ENCODE measurements at places on chromosomes 5 and 9.
A peak's percentile ranks its signal among the peaks of the same experiment; 100 is the strongest.

DNA sequence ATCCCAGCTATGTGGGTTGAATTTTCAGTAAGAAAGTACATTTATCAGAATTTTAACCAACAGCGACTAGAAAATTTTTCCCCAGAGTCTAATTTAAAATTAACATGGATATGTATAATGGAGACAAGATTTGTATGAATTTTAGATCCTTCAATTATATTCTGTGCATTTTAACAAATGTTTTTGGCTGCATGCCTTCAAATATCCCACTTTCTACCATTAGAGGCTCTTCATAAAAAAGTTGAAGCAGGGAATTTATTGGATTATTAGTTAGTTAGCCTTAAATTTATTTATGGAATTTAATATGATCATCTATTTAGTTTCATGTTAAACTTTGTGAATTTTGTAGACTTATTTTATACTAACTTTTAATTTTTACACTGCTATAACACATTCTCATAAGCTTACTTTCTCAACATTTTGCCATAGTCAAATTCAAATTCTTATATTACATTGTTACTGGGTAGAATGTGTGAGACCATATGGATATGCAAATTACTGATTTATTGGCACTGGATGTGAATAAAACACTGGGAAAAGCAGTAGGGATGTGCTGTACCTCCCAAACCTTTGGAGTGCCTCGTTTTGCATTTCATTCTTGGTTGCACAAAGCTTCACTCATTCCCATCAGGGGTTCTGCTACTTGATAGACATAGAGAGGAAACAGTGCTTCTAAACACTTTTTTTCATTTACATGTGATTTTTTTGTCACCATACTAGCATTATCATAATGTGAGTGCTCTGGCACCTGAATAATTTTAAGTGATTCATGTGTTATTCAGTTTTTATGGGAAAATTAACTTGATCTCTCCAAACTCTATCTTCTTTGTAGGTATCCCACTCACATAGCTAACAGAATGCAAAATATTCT lies 491.8 kb upstream of the COX7C start:
- no peak for DNase-seq

- DNase-seq = no peak
Measured at GRCh38 chr9:38036359-38037084, 32.5 kb downstream of the SHB start.

GRCh38 chr9:68704814-68705530 lies at the start of gene PIP5K1B:
TSS of gene PIP5K1B (plus strand) at chr9:68705240. CDS start at chr9:68822615, 117,375 bp downstream.
- DNase-seq = no peak

DNA sequence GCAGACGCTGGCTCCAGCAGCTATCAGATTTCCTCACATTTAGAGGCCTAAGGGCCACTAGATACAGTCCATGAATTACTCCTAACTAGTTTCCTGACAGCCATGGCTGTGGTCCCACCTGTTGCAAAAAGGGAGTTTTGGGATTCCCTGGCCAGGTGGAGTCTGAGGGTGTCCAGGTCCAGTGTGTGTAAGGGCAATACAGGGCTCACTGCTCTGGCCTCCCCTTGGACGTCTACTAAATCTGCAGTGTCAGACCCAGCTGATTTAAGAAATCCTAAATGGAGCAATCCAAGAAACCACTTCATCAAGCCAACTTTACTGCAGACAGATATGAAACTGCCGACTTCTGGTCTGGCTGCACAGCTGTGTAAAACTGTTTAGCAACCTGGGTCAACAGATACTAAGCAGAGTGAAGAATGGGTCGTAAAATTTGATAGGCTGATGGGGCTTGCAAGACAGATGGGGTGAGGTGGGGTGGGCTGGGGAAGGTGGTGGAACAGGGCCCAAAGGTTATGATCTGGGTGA lies 116.4 kb downstream of the GADD45G start:
- no peak for DNase-seq

- DNase-seq = no peak
Measured at GRCh38 chr5:78638423-78638822, 10.1 kb downstream of the LHFPL2 start.

DNA sequence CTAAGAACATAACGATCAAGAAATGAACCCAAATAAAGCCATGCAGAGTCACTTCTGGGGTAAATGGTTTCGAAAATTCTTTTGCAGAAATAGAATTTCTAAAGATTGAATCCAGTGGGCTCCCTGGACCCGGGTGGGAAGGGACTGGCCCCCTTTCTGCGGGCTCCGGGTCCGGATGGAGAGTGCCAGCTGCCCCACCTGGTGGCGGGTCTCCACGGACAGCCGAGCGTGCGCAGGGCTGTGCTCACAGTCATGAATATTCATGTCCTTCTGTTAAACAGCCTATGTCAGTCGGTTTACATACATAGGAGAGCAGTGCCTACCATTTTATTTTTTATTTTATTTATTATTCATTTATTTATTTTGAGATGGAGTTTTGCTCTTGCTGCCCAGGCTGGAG lies 4.7 kb upstream of the PPP1R26 start:
- no peak for DNase-seq

DNA sequence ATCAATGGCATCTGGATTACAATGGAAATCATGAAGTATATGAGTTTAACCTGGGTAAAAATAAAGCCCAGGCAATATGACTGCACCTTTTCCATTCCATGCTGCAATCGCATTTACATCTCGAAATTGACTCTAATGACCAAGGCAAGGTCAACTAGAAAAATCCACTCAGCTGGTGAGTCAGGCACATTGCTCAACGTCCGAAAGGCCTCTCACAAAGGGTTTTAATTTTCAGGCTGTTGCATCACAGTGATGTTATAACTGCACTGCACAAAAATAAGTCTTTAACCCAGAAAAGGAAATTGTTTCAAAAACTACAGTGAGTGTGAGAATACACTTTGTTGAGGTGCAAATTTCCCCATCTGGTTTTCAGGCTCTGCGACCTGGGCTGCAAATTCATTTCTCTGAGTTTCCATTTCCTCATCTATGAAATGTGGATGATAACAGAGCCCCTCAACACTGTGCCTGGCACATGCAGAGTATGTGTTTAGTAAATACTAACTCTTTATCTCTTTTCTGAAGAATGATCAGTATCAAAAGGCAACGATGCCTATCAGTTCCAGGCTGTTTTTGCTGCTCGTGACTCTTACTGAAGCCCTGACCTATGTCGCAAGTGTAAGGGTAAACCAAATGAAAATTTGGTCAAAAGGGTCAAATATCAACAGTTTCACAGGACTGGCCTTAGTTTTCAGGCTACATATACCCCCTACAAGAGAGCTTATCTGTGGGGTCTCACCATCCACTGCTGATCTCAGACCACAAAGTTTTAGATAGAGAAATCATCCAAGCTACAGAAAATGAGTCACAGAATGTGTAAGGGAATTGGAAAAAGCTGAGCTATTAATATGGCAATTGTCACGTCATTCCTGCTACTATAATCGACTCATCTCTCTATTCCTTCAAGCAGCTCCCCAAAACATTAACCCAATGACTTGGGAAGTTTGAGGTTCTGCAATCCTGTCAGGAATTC lies 4.1 kb downstream of the NFIL3 start:
- DNase-seq = no peak

- DNase-seq = no peak
Measured at GRCh38 chr9:137417161-137418021, 5.6 kb downstream of the EXD3 start.

- no peak for DNase-seq
Measured at GRCh38 chr9:130543368-130543767, 36.0 kb upstream of the FUBP3 start.

DNA sequence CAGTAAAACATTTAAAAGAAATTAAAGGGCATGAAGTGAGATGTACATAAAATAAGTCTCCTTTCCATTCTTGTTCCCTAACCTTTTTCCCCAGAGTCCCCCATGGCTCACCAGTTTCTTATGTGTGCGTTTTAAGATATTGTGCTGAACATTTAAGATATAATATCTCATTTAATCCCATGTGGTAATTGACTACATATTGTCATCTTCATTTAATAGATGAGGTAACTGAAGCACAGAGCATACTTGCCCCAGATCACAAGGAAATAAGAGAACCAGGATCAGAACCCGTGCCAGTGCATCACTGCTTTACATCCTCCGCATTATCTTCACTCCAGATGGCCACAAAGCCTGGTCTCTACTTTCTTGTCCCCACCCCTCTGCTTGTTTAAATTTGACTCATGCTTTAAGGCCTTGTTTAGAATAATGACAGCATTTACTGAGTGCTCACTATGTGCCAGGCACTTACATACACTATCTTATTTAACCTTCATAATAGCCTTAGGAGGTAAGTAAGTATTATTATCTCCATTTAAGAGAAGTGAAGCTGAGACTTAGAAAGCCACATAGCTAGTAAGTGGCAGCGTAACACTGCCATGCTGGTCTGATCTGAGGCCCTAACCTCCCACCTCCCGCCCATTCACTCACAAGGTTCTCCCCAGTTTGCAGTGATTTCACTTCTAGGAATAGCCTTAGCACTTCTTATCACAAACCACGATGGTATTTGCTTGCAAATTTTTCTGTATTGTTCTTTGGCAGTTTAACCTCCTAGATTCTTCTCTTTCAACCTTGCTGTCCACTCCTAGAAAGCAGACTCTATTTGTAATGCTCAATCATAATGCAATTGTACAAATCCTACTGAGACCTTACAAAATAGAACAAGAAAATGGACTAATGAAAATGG lies 78.4 kb upstream of the IL6ST start:
- no peak for DNase-seq

DNA sequence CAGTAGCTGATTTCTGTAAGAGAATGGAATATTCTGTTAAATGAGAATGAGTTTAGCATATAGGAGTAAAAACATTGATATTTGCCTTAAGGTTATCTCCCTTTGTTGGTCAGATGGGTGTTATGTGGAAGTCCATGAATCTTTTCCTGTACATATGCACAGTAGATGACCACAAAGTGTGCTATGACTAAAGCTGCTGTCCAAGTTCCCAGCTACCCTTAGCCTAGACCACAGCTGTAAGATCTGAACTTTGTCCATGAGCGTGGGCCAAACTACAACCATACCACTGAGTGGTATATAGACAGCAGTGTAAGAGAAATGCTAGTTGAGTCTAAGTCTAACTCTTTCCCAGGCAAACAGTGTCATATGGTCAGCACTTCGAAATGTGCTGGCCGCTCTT lies 48.8 kb downstream of the CD180 start:
- DNase-seq = no peak

GRCh38 chr5:1292846-1293415 lies 1.9 kb downstream of the TERT start:
- no peak for DNase-seq

DNA sequence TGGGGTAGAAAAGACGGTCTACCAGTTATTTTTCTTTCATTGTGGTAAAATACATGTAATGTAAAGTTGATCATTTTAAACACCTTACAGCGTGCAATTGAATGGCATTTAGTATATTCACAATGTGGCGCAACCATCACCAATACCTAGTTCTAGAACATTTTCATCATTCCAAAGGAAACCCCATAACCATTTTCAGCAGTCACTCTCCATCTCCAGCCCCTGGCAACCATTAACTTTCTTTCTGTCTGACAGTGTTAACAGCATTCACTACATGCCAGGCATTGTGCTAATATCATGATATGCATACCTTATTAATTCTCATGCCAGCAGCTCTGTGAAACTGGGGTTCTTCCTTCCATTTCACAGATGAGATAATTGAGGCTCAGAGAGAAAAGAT lies 32.0 kb downstream of the PTGS1 start:
- no peak for DNase-seq

- DNase-seq = no peak
Measured at GRCh38 chr5:179371681-179372680, 26.7 kb upstream of the ADAMTS2 start.

- no peak for DNase-seq
Measured at GRCh38 chr5:35442885-35443639, 174.6 kb upstream of the SPEF2 start.

- no peak for DNase-seq
Measured at GRCh38 chr9:20358207-20358606, 264.1 kb downstream of the MLLT3 start.

DNA sequence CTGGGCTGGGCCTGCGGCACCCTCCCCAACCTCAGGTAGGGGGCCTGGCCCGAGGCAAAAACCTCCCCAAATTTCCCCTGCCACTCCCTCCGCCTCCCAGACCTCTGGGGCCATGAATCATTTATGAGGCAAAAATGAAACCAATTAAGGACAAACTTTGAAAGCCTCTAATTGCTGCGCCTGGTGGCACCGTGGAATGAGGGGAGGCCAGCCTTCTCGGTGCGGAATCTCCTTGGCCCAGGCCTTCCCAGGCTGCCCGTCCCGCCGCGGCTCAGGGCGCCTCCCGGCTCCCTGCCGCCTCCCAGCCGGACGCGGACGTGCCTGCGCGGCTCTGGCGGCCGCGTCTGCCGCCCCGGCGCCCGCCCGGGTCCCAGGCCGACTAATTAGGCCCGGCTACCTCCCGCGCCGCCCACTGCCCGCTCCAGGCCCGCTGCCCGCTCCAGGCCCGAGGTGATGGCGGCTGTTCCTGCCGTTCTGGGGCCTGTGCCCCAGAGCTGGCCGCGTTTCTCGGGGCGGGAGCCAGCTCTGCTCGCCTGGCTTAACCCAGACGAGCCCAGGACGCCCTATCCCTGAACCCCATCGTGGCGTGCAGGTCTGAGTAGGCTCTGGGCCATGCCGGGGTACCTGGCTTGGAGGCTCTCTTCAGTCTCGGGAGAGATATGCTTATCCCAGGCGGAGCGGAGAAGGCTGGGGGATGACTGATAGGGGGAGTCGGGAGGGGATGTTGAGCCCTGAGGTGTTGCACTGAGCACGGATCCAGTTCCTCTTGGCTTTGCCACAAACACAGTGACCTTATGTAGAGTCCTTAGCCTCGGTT lies 20.1 kb downstream of the CXXC5 start:
- no peak for DNase-seq

DNA sequence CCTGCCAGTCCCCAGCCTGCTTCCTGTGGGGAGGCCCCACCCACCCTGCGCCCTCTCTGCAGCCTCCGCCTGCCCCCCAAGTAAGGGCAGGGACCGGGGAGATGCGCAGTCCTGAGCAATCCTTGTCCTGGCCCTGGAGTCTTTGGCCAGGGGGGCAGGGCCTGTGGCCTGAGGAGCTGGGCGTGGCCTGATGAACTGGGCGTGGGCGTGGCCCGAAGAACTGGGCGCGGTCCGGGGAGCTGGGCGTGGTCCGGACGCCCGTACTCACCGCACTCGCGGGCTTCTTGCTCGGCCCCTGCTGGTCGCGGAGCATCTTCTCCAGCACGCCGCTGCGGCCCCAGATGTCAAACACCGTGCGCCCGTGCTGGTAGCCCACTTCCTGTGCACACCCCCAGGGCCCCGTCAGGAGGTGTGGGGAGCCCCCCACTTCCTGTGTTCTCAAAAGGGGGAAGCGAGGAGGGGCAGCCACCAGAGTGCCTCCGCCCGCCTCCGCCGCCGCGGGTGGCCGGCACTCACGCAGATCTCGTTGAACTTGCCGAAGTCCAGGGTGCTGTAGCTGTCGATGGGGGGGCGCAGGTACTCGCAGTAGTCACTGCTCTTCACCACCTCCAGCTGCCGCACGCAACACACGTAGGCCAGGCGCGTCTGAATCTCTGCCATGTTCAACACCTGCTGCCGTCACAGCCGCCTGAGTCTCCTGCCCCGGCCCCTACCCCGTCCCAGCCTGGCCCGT lies 2.7 kb upstream of the NSMF start:
- peak; percentile 67 for DNase-seq

GRCh38 chr5:81393783-81394718 lies at the start of gene ACOT12:
TSS of gene ACOT12 (minus strand) at chr5:81394134. CDS start at chr5:81394114, 20 bp downstream.
- no peak for DNase-seq

Data from stimulated activated CD8-positive, alpha-beta memory T cell treated with anti-CD3 and anti-CD28 coated beads, Interleukin-7, amount 100 ng/mL, for 1 hour (primary cell).